ENCODE measurements at places on chromosomes 7 and 10.
A peak's percentile ranks its signal among the peaks of the same experiment; 100 is the strongest.

- DNase-seq: no peak
Measured at GRCh38 chr7:73487486-73487885, 34.6 kb downstream of the BAZ1B start.

GRCh38 chr10:125103924-125104323 lies 56.4 kb downstream of the CTBP2 start:
- DNase-seq: no peak

- DNase-seq: peak; percentile 13
Measured at GRCh38 chr10:48215486-48216203, 58.9 kb downstream of the FRMPD2 start.

GRCh38 chr10:89963451-89964102 lies 262.2 kb downstream of the KIF20B start:
- no peak for DNase-seq

GRCh38 chr10:83374741-83375140 lies 764.6 kb upstream of the GHITM start:
- DNase-seq: no peak
